ENCODE measurements at places on chromosomes 5 and 9.

- DNase-seq: no peak
Measured at GRCh38 chr5:8060953-8061429, 192.0 kb downstream of the MTRR start.

DNA sequence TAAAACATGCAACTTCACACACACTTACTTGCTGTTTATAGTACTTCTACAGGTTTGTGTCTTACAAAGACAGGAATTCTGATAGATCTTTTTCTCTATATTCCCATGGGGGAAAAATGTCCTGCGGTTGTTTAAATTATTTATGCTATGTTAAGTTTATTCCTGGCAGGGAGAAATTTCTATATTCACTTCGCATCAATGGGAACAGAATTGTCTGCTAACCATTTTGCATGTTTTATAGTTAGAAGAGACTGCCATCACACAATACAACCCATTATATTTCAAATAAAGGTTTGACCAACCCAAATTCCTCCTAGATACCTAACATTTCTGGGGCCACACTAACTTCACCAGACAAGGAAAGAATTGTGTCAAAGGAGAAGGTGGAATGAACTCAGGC is 110.0 kb upstream of the PRR16 start:
- DNase-seq: no peak

- DNase-seq: no peak
Measured at GRCh38 chr5:5342784-5343183, 79.7 kb upstream of the ICE1 start.

DNA sequence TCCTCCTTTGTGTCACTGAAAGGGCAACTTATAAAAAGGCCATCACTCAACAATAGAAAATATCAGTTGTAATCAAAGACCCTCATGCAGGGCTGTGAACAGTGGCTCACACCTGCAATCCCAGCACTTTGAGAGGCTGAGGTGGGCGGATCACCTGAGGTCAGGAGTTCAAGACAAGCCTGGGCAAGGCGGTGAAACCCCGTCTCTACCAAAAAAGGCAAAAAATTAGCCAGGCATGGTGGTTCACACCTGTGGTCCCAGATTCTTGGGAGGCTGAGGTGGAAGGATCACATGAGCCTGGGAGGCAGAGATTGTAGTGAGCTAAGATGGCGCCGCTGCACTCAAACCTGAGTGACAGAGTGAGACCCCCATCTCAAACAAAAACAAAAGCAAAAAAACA is 24.7 kb downstream of the GLDC start:
- no peak for DNase-seq

DNA sequence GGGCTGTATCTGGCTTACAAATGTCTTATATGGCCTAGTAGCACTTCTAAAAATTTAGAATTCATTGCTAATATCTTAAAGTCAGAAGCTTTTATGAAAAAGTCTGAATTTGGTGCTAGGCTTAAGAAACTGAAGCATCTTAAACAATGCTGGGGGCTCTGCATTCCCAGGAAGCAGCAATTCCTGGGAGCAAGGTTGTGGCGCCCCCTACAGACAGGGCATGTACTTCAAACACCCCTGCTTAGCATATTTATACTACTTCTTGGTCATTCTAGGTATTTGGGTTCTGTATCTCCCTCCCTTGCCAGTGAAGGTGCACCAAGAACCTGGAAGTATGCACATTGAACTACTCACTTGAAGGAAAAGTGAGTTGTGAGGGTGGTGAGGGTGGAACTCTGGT is 64.6 kb upstream of the GRIA1 start:
- DNase-seq: no peak

DNA sequence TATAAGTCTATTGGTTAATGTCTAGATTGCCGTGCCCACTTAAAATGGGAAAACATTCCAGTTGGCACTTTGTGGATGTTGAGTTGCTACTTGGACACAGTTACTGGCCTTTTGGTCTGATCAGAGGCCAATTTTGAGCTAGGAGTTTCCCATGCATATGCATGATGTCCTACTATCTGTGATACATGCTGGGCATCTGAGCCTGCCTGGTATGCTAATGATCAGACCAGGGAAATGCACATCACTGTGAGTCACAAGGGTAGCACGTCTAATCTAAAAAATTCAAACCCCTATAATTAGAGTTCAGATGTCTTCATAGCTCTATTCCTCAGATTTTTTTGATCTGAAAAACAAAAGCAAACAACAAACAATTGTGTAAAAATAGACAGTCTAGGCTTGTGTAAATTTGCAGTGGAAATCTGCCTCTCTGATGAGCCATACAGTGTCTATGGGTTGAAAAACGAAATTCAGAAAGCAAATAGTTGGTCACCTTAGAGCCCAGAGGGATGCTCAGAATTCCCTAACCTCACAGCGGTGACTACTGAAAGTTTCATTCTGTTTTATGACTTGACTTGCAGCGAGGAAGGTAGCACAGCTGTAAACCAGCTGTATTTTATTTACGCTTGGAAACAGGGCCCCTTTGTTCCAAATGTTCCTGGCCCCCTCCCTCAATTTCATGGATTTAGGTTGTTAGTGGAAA is 37.3 kb downstream of the PALM2AKAP2 start:
- no peak for DNase-seq

DNA sequence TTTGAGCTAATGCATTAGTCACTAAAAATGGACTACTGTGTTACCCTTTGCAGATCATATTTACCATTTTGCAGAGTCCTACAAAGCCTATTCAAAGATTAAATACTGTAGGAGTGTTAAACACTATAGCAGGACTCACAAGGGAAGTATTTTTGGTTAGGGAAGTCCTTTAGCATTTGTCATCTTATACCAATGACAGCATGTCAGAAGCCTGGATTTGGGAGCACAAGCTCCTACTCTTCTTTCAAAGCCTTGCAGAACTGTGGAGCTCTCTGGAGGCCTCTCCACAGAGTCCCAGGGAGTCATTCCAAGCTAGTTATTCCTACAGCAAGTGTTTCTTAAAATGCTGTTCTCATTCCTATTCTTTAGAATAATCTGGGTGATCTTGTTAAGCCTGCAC is 288.8 kb downstream of the PIK3R1 start:
- no peak for DNase-seq

DNA sequence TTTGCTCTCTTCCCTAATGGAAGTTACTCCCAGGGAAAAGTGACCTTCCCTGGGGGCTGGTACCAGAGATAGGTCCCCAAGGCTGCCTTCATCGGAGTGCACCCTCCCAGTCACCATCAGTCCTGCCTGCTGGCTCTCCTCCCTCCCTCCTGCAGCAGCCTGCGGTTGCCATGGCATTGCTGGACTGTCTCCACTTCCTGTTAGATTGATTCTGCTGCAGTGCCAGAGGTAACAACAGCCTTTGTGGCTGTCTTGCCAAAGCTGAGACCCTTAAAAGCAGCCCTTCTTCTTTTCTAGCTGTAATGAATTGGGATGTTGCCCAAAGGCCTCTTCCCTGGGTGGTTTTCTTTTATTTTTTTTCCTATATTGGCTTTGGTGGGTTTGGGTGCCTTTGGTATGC is 78.1 kb upstream of the PRLR start:
- DNase-seq: no peak

- no peak for DNase-seq
Measured at GRCh38 chr5:100313657-100314056, 221.5 kb upstream of the FAM174A start.

GRCh38 chr9:93198838-93199625 is 15.1 kb downstream of the WNK2 start:
- no peak for DNase-seq

DNA sequence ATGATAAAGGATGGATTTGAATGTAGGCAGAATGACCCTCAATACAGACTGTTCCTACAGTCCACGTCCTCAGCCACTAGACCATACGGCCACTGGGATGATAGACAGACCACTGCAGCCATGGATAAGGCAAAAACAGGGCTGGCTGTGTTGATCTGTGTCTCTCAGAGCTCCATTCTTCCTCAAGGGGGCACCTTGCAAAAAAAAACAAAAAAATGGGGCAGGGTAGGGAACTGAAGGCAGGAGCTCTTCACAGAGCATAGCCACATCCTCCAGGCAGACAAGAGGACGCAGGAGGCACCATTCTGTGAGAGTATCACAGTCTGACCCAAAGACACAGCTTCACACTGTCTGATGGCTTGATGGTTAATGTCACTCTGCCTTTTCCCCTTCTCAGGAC is 61.2 kb upstream of the GABRP start:
- no peak for DNase-seq

DNA sequence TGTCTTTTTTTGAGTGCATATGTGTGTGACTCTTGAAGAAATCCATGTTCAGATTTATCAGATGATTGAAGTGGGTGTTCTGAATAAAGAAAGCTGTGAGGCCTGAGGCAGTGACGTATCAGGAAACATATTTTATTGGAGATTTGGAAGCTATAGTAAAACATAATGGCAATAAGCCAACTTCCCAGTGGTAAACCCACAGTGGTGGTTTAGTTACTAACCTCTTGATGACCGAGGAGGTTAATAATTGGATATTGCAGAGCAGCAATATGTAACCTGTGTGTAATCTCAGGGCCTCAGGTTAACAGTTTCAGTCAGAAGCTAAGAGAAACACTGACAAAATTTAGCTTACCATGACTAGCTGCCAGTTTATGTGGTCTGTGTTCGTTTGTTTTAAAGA is 6.9 kb downstream of the RGMB start:
- DNase-seq: no peak

DNA sequence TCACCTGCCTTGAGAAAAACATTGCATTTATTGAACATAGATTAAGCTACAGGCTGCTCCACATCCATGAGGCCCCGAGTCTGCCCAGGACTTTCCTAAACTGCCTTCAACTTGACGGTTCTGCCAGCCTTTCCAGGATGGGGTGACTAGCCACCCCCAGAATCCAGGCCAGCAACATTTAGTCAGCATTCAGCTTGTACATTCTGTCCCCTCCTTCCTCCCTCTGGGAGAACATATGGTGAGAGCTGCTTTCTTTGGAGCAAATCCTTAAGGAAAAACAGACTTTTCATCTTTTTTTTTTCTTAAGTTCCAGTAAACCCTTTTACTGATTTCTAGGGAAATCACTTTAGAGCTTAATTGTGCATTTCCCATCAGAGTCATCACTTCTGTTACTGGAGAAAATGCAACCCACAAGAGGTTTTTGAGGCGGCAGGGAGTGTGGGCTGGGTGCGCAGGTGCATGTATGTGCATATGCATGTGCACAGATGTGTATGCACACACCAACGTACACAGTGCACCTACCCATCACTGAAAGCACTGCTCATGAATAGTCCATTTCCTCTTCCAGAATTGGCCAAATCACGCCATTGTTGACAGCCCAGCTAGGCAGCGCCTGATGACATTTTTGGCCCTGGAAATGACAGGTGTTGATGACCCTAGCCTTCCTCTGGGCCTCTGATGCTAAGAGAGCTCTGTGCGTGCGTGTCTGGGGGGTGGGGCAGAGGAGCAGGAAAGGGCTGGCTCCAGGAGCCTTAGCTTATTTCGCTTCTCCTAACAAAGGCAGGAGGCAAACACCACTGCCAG is 145.6 kb downstream of the HSD17B3 start:
- DNase-seq: no peak

GRCh38 chr5:168328814-168329213 is 37.4 kb downstream of the WWC1 start:
- DNase-seq: no peak

DNA sequence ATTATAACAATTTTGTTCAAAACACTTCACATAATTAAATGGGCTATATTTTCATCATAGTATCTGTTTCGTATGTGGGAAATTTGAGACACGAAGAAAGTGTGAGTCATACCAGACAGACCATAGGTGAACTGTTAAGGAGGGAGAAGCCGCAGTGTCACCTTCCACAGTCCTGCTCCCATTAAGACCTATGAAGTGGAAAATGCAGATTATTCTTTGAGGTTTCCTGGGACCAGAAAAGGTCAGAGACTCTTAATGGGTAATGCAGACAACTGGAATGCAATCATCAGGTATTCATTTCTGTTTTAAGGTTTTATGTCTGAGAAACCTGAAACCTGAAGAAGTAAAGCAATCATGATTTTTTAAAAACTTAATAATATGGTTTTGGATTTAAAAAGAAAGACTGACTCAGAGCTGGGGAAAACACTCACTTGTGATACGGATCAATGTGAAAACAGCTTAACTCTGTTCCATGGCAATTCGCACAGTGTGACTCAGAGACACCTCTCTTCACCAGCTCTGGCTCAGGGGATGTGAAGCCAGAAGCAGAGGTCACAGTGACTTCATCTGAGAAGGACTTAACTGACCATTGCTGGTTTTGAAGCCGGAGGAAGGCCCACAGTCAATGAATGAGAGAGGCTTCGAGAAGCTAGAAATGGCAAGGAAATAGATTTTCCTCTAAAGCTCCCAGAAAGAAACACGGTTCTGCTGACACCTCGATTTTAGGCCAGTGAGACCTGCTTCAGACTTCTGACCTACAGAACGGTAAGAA is 17.2 kb upstream of the GCNT1 start:
- no peak for DNase-seq

- DNase-seq: no peak
Measured at GRCh38 chr5:34627794-34628193, 28.3 kb upstream of the RAI14 start.

GRCh38 chr5:169805527-169805934 is 168.5 kb downstream of the DOCK2 start:
- no peak for DNase-seq

DNA sequence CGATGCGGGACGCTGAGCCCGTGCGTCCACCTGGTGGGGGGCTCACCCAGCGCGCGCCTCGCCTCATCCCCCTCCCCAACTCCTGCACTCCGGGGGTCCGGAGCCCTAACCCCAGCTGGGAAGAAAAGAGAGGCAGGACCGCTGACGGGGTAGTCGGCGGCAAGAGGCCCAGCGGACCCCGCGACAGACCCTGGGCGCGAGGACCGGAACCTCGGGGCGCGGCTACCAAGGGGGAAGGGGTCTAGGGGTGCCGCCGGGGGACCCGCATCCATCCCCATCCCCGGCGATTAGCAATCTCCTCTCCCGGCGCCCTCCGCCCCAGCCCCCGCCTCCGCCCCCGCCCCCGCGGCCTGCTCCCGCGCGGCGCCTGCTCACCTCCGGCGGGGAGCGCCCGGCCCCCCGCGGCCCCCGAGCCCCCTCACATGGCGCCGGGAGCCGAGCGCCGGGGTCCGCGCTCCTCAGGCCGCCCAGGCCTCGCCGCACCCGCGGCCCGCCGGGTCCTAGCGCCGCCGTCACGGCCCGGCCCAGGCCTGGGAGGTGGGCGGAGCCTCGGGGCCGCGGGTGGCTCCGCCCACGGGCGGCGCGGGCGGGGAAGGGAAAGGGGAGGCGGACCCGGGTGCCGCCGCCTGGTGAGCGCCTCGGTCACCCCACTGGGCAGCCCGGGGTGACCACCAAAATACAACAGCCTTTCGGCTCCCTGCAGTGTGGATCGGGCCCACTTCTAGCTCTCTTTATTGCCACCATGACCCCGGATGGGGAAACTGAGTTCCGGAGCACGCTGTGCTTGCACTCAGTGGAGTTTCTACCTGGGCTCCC is at the start of gene ST6GALNAC6:
Gene ST6GALNAC6, minus strand, starts transcription at position 476 of the 816 bp plus-strand sequence. CDS start 1,622 bp downstream, outside the sequence.
- no peak for DNase-seq

- peak; percentile 65 for DNase-seq
Measured at GRCh38 chr5:38783011-38783561, 62.7 kb upstream of the OSMR start.

DNA sequence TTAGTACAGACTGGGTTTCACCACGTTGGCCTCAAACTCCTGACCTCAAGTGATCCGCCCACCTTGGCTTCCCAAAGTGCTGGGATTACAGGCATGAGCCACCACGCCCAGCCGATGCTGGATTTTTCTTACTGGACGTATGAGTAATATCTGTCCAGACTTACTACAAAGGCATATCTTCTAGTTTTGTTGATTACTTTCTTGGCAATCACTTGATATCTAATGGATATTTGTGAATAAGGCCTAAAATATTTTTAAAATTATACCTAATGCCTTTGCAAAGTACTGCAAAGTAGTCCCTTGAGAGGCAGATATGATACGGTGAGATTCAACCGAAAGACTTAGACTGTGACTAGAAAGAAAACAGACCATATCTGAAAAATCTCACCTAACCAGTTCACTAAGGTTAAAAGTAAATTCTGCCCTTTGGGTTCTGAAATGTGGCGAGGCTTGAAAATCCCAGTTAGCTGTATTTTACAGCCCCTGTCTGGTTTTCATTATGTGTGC is 152.1 kb downstream of the GNAQ start:
- no peak for DNase-seq

Measured in NCI-H1417 treated with DMSO at 0.1 percent for 48 hours (cell line).